GM23248 (cell line): ENCODE measurements at places on chromosomes 12 and 14.
A peak's percentile ranks its signal among the peaks of the same experiment; 100 is the strongest.

DNA sequence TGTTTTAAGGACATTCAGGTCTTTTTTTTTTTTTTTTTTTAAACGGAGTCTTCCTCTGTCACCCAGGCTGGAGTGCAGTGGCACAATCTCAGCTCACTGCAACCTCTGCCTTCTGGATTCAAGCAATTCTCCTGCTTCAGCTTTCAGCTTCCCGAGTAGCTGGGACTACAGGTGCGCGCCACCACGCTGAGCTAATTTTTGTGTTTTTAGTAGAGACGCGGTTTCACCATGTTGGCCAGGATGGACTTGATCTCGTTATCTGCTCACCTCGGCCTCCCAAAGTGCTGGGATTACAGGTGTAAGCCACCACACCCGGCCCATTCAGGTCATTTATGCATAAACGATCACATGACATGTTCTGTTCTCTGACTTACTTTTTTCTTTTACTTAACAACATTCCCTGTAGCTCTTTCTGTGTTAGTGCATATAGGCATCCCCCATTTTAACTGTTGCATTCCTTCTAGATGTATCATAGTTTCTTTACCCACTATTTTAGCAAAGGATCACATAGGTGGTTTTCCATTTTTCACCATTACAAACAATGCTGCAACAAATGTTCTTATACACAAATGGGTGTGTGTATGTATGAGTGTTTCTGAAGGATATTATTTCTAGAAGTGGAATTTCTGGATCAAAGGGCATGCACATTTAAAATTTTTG, 74.2 kb downstream of the ARF6 start:
- H3K4me3 ChIP-seq: no peak overlapping the region
- no peaks in the 10 kb centered on the region for H3K27me3 ChIP-seq
- no peak overlapping the region for H3K27ac ChIP-seq
- peaks cover 42% of the 10 kb centered on the region for H3K4me1 ChIP-seq
- H3K36me3 ChIP-seq: no peaks in the 10 kb centered on the region
- DNase-seq: no peak

DNA sequence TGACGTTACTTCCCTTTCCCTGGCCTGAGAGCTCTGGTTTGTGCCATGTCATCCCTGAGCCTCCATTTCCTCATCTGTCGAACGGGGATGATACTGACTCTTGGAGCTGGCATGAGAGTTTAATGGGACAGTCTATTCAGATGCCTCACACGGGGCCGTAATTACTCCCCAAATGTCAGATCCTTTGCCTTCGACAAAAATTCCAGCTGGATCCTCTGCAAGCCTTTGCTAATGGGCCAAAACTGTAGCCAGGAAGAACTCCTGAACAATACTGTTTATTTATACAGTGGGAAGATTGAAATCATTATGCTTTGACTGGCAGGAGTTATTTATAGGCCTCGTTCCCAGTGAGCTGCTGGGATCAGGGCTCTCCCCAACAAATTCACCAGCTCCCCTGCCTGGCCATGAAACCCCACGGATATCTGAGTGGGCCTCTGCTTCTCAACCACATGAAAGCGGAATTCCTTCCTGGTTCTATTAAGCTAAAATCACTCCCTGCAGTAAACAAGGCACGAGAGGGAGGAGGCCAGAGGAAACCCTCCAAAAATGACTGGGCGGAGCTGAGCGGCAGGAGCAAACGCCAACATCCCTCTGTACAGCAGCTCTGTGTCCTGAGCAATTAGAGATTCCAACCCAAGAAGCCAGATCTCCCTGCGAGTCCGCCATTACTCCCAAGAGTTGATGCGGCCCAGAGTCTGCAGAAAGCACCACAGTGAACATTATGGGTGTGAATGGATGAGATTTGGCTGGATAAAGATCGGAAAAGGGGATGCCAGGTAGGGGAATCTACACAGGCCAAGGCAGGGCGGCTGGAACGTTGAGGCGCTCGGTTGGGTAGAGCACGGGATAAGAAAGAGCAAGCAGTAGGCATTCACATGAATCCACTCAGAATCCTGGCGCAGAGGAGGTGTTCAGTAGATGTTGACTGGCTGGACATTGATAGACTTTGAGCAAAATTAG, 326.1 kb downstream of the BCL11B start:
- H3K27me3 ChIP-seq: no peaks in the 10 kb centered on the region
- H3K36me3 ChIP-seq: no peaks in the 10 kb centered on the region
- no peak overlapping the region for H3K4me3 ChIP-seq

- H3K4me1 ChIP-seq: no peaks in the 10 kb centered on the region
- no peak for DNase-seq
Observed at GRCh38 chr14:64733321-64733720, 29.1 kb downstream of the PLEKHG3 start.

DNA sequence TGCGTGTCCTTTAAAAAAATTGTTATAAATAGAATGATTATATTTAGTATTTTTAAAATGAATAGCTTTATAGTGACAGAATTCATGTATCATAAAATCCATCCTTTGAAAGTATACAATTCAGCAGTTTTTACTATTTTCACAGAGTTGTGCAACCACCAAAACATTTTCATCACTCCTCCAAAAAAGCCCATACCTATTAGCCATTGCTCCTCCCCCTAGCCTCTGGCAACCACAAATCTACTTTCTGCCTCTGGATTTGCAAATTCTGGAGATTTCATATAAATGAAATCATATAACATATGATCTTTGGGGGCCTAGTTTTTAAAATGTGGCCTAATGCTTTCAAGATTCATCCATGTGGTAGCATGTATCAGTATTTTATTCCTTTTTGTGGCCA, 117.9 kb upstream of the MED13L start:
- no peak overlapping the region for H3K27ac ChIP-seq
- no peaks in the 10 kb centered on the region for H3K36me3 ChIP-seq
- no peaks in the 10 kb centered on the region for H3K27me3 ChIP-seq
- H3K4me3 ChIP-seq: no peak overlapping the region

- peak within 1 kb of the TSS; percentile 91 for H3K4me3 ChIP-seq
- peak within 1 kb of the TSS; percentile 73 for H3K27ac ChIP-seq
- H3K36me3 ChIP-seq: no peaks in the 10 kb centered on the region
- peak; percentile 97 for DNase-seq
Observed at GRCh38 chr14:52068615-52069306, at the start of gene NID2. TSS of gene NID2 (minus strand) at chr14:52069059. CDS start at chr14:52068994, 65 bp downstream.

DNA sequence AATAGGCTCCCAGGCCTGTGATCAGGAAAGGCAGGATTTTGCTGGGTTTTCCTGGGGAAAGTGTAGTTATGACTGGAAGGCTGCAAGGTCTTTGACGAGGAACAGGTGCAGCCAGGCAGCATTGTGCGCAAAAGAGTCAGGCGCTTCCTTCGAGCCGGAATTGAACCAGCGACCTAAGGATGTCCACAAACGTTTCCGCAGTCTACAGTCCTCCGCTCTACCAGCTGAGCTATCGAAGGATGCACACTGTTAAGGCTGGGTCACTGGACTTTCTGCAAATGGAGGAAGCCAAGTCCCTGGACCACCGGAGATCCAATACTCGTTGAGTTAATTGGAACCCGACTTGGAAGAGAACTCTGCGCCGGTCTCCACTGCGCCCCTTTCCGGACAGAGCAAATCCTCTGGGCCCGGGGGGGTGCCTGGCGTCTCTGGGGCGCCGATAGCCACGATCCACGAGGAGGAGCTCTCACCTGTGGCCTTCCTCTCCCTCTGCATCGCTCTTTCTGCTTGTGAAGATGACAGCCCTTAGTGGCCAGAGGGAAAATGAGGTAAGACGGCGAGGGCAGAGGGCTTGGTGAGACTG, 18.4 kb upstream of the OR6S1 start:
- no peak overlapping the region for H3K27ac ChIP-seq
- H3K4me1 ChIP-seq: no peaks in the 10 kb centered on the region
- H3K27me3 ChIP-seq: peaks cover 37% of the 10 kb centered on the region

DNA sequence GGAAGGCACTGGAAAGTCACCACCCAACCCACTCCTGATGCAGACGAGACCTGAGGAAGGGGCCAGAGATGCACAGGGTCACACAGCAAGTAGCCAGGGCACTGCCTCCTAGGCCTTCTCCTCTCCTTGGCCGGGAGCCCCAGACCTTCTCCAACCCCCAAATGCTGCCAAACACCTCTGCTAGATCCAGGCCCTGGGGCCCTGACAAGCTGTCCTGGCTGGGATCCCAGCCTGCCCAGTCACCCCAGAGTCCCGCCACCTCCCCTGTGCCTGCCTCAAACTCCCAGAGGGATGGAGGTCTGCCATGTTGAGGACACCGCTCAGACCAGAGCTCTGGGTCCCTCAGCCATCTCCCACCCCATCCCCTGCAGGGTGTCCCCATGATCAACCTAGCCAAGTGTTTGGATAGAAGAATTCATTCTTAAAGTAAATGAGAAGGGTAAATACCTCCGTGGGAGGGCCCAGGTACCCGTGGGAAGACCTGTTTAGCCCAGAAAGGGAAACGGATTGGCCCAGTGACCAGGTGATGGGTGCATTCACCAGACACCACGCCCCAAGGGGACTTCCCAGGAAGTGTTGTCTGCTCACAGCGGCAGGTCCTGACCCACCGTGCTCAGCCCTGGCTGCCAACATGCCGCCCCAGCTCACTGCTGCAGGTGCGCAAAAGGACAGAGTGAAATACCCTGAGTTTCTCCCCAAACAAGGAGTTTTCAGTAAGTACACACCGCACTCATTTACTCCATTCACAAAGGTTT, 4.6 kb upstream of the DIO3 start:
- no peaks in the 10 kb centered on the region for H3K4me1 ChIP-seq
- no peak for DNase-seq
- H3K27ac ChIP-seq: no peak overlapping the region
- no peaks in the 10 kb centered on the region for H3K36me3 ChIP-seq
- no peak overlapping the region for H3K4me3 ChIP-seq

DNA sequence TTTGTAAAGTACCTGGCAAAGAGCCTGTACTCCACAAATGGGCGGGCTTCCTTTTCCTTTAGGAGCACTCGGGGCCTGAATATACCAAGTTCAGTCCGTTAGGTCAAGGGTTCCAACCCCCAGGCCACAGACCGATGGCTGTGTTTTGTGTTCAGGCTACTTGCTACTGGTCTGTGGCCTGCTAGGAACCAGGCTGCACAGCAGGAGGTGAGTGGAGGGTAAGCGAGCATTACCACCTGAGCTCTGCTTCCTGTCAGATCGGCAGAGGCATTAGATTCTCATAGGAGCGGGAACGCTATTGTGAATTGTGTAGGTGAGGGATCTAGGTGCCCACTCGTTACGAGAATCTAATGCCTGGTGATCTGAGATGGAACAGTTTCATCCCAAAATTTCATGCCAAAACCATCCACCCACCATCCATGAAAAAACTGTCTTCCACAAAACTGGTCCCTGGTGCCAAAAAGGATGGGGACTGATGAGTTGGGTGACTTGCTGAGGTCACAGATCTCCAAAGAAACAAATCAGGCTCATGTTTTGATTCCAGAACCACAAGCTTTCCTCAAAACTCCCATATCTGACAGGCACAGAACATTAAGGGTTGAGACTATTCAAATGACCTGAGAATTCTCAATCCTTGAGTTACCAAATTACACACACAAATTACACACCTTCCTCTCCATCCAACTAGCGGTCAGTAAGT, 4.2 kb downstream of the CSRP2 start:
- H3K36me3 ChIP-seq: no peaks in the 10 kb centered on the region
- no peak overlapping the region for H3K27ac ChIP-seq
- no peak overlapping the region for H3K4me3 ChIP-seq
- H3K27me3 ChIP-seq: no peaks in the 10 kb centered on the region

DNA sequence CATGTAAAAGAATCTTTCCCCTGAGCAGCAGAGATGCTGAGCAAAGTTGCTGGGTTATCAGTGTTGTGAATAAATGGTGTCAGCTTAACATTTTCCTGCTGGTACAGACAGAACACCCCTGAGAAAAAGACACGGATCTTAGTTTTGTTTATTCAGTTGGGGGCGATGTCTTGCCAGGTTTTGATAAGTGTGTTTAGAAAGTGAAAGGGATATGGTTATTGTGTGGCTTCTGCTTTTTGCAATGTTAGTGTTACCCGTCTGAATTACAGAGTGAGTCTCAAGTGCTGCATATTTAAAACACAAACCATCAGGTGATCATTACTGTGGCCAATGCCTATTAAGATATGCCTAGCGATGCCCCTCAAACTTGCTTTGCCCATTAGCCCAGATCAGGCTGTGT, 864.6 kb upstream of the SEL1L start:
- H3K27ac ChIP-seq: no peak overlapping the region
- H3K36me3 ChIP-seq: no peaks in the 10 kb centered on the region
- DNase-seq: no peak
- no peaks in the 10 kb centered on the region for H3K27me3 ChIP-seq
- no peak overlapping the region for H3K4me3 ChIP-seq

DNA sequence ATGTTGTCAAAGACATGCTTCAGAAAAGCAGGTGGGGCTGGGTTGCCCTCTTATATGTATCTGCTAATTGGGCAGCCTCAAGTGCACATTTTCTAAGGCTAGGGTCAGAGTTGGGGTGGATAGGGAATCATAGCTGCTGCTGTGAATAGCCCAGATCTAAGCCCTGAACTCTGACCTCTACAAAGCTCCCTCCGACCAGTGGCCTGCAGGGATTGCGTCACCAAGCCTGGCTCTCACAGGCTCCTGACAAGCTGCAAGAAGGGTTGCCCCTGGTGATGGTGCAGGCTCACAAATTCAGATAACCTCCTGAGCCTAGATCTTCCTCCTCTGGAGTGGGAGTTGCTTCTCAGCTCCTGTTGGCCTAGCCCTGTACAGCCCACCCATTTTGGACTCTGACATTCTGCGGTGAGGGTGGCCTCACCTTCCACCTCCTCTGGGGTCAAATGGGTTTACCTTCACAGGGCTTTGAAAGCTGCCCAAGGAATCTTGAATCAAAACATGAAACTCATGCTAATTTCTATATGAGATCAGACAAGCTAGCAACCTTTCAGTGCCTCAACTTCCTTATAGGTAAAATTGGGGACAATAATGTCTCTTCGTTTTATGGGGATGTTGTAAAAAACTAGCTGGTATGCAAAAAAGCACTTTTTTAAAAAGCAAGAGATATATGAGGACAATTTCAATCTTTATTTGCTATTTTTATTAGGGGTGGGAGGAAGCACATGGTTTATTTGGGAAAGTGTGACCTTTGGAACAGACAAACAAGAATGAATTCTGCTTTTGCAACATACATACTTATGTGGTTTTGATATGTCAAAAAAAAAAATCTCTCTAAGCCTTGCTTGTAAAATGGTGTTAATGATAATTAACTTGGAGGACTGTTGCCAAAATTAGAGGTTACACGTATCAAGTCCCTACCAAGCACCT, 4.9 kb upstream of the SUSD6 start:
- DNase-seq: no peak
- H3K4me3 ChIP-seq: no peak overlapping the region
- H3K27ac ChIP-seq: no peak overlapping the region

DNA sequence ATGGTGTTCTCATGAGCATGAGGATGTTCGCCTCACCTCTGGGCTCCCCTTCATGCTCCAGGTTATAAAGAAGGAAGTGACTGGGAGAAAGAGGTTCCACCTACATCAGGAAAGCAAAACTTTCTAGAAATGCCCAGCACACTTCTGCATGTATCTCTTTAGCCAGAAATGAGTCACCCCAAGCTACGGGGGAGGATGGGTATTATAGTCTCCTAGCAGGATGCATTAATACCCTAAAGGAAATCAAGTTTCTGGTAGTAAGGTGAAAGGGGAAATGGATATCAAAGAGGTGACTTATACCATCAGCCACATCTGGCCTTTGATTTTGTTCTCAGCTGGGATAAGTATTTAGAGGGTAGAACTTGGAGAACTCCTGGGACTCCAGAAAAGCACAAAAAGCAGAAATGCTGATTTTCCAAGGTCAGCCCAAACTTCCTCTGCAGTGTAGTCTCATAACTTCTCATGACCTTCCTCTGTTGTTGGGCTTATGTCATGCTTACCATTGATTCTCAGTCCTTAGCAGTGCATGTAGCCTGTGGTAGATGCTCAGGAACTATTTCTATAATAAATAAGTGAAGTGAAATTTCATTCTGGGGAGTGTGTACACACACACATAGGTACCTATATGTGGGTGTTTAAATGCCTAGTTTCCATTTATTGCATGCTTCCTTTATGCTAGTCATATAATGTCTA, 209.4 kb upstream of the CRY1 start:
- peaks cover 4% of the 10 kb centered on the region; the same call in 1 of the 2 replicates for H3K27me3 ChIP-seq
- peak; percentile 9 for DNase-seq
- H3K4me1 ChIP-seq: no peaks in the 10 kb centered on the region
- H3K27ac ChIP-seq: no peak overlapping the region
- no peaks in the 10 kb centered on the region for H3K36me3 ChIP-seq
